ENCODE measurements at places on chromosomes 13 and 19.

DNA sequence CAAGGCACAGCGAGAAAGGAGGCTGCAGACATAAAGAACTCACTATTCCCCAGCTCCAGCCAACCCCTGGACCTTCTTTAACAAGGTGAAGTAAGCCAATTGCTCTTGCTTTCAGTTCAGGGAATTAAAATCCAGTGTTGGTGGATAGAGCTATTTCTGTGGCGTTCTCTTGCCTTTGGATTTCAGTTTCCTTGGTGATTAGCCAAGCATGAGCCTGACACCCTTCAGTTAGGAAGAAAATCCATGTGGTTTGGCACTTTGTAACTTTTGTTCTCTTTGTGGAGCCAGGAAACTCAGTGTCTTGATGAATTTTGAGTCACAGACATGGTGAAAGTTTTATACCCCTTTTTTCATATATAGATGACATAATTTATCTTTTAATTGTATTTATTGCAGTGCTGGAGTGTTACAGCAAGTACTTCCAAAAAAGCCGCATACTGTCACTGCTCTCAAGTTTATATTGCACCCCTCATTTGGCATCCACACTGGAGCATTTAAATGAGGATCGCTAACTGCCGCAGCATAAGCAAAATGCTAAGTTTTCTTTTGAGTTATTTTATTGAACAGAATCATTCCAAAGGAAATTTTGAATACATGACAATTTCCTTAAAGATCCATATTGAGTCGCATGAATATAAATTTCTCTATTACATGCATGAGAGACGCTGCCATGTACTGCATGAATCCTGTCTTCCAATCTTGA, 406.8 kb downstream of the MYO16 start:
- peak; percentile 24 for DNase-seq

GRCh38 chr19:2722541-2723344, 1.6 kb upstream of the DIRAS1 start:
- no peak for DNase-seq

- no peak for DNase-seq
Observed at GRCh38 chr13:90389537-90389936, 958.0 kb upstream of the MIR17HG start.

DNA sequence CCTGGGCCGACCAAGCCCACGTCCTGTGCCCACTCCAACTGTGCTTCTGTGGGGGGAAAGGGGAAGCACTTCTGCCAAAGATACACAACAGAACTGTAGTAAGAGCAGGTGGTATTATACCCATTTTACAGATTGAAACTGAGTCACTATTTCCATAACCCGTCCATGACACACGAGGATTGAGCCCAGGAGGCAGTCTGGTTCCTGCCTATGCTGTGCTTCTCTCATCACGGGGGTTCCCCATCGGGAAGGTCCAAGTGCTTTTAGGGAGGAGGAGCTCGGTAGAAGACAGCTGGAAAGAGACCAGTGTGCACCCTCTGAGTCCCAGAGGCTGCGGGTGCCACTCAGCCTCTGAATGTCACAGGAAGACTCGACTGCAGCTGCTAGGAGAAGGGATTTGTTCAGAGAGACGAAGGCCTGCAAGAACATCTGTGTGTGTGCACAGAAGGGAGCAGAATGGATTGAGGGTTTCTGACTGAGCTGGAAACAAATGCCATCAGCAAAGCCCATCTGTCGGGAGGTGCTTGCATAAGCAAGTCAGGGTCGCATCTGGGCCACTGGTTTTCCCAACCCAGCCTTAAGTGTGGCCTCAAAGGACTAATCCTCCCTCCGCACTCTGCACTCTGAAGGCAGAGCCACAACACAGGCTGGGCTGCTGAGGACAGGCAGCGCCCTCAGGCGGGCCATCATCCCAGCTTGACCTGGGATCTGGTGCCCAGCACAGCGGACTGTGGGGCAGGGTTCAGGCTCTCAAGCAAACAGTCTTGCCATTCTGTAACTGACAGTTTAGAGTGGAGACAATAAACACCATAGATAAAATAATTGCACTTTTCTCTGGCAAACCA, 150.0 kb downstream of the DPF1 start:
- DNase-seq: peak; percentile 48

GRCh38 chr19:49148044-49148682, 7.0 kb downstream of the HRC start:
- no peak for DNase-seq

All from globus pallidus (tissue), 1 donor.